ENCODE measurements at places on chromosomes 11 and 22.

DNA sequence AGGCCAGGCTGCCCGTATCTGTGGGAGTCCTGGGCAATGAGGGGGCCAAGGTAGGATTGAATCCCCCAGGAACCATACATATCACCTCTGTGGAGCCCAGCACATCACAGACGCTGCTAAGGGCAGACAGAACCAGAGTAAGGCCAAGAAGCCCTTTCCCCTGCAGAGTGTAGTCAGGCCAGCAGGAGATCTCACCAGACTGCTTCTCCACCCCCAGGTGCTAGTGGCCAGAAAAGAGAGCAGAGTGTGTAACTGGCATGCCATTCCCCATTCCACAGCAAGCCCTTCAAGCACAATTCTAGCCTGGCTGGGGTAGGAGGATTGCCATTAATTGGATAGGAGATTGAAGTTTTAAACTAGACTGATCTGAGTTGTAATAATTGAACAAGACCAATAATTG, 28.0 kb upstream of the FCHSD2 start:
- no peak for DNase-seq

DNA sequence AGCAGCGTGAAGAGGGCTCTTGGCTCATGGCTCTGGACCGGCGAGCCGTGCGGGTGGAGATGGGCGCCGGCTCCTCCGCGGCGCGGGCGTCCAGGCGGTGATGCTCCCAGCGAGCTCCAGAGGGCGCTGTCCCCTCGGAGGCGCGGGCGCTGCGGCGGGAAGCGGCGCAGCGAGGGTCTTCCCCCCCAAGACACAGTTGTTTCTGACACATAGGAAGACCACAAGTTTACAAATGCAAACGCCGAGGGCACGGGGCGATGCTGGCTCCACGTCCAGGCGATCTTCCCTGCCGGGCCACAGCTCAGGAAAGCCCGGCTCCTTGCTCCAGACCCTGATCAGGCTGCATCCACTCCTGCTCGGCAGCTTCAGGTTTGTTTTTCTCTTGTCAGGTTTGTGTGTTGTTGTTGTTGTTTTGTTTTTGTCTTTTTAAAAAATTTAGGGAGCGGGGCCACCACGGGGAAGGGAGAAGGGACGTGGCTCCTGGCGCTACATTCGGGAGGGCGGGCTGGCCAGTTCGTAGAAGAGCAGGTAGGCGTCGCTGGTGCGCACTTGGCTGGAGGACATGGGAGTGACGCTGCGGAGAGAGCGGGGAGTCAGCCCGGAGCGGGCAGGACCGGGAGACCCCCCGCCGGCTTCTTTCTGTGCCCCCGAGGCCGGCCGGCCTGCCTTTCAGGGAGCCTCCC, 10.0 kb upstream of the MFRP start:
- DNase-seq: peak; percentile 80

GRCh38 chr11:47997063-47998053, 17.0 kb downstream of the PTPRJ start:
- no peak for DNase-seq

DNA sequence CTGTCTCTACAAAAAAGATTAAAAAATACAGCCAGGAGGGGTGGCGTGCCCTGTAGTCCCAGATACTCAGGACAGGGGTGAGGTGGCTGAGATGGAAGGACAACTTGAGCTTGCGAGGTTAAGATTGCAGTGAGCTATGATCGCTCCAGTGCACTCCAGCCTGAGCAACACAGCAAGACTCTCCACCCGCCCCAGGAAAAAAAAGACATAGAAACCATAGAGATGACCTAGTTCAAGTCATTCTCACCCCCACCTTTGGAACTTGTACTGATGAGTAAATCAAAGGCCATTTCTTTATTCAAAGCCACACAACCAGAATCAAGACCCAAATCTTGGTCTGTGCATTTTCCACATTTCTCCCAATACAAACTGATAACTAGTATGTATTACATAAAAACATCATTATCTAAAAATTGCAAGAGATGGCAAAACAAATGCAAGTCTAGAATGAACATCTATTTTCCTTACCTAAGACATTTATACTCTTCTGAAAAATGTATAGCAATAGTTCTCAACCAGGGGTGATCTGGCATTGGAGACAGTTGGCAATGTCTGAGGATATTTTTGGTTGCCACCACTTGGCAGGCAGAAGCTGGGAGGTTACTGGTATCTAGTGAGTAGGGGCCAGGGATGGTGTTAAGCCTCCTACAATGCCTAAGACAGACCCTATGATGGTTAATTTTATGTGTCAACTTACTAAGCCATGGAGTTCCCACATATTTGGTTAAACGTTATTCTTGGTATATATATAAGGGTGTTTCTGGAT, 34.6 kb downstream of the LGR4 start:
- DNase-seq: no peak

DNA sequence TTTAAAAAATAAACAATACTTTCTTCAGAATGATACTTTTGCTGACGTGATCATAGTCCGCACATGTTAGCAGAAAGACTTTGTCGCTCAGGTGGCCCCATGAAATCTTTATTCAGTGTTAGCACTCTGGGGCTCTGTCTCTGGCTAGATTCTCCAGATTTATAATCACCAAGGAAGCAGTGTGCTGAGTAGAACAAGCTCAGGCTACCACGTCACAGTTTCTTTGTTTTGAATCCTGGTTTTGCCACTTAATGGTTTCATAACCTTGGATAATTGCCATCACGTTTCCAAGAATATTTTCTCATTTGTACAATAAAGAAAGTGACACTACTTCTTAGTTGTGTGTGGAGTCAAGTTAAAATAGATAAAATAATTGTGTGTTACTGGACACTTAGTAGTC, 3.9 kb upstream of the MUC15 start:
- no peak for DNase-seq

DNA sequence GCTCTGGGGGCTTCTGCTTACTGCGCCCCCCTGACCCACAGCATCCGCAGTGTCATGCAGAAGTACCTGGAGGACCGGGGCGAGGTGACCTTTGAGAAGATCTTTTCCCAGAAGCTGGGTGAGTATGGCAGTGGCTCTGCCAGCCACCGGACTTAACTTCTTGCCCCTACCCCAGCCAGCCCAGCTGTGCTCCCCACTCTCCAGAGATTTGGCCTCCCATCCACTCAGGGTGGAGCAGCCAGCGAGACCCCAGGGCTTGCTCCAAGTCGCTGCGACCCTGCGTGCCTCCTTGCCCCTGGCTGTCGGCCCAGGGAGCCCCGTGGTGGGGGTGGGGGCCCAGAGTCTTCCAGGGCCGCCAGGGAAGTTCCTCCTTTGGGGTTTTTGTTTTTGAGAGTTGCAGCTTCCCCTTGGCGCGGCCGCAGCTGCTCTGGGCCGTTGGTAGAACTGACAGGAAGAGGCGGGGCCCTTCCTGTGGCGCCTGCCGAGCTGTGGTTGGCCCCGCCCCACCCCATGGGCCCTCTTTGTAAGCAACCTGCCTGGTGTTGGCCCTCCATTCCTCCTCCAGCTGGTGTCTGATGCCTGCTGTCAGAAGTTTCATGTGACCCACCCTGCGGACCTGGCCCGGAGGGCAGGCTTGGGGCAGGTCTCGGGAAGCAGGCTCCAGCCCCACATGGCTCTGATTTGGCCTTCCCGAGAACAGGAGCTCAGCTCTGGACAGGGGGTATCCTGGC, 11.1 kb downstream of the GRK2 start:
- DNase-seq: peak; percentile 85

GRCh38 chr11:35247428-35247827, 108.5 kb downstream of the CD44 start:
- no peak for DNase-seq

DNA sequence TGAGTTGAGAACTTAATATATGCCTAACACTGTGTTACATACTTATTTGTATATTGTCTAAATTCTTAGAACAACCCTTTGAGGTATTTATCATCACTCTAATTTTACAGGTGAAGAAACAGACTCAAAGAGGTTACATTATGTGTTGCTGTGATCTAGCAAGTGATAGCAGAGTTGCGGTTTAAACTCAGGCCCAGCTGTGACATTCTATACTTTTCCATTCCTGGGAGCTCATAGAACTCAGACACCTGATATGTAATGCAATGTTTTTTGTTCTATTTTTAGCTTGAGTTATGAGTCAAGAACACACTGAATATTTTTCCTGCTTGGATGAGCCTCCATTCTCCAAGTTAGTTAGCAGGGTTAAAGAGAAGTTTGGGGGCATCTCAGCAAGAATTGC, 449.7 kb upstream of the DDI1 start:
- DNase-seq: peak; percentile 32

DNA sequence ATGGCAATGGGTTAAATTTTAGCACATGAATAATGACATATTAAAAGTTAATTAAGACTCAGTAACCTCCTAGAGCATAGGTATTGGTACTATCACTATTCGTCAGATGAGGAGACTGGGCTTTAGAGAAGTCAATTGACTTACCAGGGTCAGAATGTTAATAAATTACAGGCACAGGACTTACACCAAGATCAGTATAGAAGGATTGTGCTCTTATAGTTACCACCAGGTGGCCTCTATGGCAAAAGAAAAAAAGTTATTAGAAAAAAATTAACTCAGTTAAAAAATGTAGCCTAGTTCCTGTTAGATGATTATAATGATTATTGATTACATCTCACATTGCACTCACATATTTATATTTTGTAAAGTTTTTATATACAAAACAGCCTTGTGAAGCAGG, 1163.7 kb downstream of the FAM181B start:
- no peak for DNase-seq

GRCh38 chr11:45817191-45817590, 12.2 kb downstream of the SLC35C1 start:
- no peak for DNase-seq

DNA sequence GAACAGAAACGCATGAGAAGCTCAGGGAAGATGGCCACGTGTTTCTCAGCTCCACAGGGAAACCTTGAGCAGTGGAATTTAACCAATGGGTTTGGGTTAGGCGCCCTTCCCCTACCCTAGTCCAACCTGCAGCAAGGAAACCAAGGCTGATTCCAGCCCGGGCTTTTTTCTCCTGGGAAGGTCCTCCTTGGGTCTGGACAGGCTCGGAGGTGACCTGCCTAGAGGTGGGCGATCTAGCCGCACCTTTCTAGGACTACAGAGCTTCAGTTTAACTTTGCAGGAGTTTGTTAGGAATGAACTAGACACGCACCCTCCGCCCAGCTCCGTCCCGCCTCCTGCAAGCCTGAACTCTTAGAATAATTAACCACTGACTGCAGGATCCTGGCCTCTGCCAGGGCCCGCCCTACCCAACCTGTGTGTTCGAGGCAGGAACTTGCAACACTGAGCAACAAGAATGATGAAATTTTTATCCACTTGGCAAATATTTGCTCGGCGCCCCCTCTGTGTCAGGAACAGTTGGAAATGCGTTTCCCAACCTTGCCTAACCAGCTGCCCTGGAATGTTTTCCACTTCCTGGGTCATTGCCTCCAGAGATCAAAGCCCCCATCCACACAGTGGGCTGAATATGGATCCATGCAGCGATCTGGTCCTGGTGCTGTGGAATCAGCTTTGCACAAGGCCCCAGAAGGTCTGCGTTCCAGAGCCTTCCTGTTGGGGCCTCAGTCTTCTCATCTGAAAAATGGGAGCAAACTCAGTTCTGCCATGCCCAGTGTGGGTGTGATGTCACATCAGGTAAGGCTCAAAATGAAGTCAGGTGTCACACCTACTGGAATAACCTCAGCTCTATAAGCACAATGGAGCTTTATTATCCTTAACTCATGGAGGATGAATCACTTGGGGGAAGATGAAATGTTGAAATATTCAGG, 13.3 kb downstream of the MPST start:
- DNase-seq: peak; percentile 35

DNA sequence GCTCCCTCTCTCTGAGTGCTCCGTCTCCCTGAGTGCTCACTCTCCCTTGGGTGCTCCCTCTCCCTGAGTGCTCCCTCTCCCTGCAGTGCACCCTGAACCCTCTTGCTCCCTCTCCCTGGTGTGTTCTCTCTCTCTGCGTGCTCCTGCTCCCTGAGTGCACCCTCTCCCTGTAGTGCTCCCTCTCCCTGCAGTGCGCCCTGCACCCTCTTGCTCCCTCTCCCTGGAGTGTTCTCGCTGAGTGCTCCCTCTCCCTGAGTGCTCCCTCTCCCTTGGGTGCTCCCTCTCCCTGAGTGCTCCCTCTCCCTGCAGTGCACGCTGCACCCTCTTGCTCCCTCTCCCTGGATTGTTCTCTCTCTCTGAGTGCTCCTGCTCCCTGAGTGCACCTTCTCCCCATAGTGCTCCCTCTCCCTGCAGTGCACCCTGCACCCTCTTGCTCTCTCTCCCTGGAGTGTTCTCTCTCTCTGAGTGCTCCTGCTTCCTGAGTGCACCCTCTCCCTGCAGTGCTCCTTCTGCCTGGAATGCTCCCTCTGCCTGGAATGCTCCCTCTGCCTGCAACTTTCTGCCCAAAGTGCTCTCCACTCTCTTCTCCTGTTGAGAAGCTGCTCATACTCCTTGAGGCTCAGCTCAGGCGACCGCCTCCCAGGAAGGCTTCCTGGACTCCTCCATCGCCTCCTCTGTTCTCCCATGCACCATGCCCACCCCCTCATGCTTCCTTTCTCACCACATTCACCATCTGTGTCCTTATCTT, 48.4 kb upstream of the WNT7B start:
- DNase-seq: peak; percentile 7

GRCh38 chr22:38873469-38874411, 1.7 kb upstream of the CBX6 start:
- DNase-seq: no peak

DNA sequence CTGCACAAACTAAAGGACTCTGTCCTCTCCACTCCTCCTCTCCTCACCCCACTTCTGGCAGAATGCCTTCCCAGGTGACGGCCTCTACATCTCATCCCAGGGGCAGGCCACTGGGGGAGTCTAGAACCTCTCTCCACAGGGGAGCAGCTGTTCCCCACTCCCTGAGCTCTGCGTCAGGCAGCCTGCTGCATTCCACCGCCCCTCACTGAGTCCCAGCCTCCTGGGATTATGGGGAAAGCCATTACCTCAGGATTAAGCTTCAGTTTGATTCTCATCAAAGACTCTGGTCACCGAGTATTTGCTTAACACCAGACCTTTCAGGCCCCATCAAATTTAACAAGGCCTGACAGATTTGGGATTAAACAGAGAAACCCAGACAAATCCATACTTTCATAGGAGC, 405.9 kb downstream of the NXPE2 start:
- DNase-seq: no peak

GRCh38 chr11:10243896-10244575, 50.0 kb downstream of the SBF2 start:
- DNase-seq: no peak

GRCh38 chr11:66299186-66299585, 7.5 kb downstream of the TMEM151A start:
- DNase-seq: no peak

DNA sequence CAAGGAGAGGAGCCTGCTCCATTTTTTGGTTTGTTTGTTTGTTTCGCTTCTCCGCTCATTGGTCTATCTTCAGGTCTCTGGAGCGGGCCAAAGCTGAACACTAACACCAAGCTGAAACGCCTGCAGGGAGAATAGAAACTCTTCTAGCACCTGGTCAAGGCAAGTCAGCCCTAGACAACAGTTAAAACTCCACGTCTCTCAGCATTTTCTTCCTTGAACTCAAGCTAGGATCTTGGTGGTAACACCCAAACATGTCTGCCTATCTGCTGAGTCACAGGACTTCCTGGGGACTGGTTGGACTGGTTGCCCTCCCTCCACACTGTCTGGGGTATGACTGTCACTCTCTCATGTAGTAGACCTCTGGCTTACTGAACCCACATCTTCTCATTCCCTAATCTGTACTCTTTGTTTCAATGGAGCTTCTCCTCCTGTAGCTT, 23.9 kb upstream of the RBFOX2 start:
- DNase-seq: no peak

- DNase-seq: peak; percentile 75
Observed at GRCh38 chr22:40426594-40427333, 56.4 kb downstream of the SGSM3 start.

GRCh38 chr11:17596711-17597110, 49.7 kb downstream of the OTOG start:
- no peak for DNase-seq

- DNase-seq: no peak
Observed at GRCh38 chr11:32858731-32859130, 29.0 kb downstream of the PRRG4 start.

Measured in gastrocnemius medialis (tissue), 4 donors.